Right atrium auricular region (tissue), 2 donors: ENCODE measurements at places on chromosomes 1 and 21. TPM values are rescaled to one million over a fixed set of nuclear protein-coding genes. Genes with fewer than 3 reads are reported as not detected.

Gene RGL1
- 22.7 TPM for total RNA-seq

Gene CLEC20A
- total RNA-seq, result not detected

GRCh38 chr21:34521561-34521960, 9.6 kb upstream of the KCNE1 start:
- DNase-seq, result no peak

- no peak for DNase-seq
Measured at GRCh38 chr1:158105352-158106095, 75.2 kb upstream of the CD1D start.

GRCh38 chr1:70911861-70912260, 135.8 kb downstream of the PTGER3 start:
- no peak for DNase-seq

- DNase-seq, result no peak
Measured at GRCh38 chr1:110188035-110188618, 22.0 kb upstream of the KCNC4 start.

GRCh38 chr1:44798481-44799365, 1.5 kb upstream of the PLK3 start:
- DNase-seq, result no peak

DNA sequence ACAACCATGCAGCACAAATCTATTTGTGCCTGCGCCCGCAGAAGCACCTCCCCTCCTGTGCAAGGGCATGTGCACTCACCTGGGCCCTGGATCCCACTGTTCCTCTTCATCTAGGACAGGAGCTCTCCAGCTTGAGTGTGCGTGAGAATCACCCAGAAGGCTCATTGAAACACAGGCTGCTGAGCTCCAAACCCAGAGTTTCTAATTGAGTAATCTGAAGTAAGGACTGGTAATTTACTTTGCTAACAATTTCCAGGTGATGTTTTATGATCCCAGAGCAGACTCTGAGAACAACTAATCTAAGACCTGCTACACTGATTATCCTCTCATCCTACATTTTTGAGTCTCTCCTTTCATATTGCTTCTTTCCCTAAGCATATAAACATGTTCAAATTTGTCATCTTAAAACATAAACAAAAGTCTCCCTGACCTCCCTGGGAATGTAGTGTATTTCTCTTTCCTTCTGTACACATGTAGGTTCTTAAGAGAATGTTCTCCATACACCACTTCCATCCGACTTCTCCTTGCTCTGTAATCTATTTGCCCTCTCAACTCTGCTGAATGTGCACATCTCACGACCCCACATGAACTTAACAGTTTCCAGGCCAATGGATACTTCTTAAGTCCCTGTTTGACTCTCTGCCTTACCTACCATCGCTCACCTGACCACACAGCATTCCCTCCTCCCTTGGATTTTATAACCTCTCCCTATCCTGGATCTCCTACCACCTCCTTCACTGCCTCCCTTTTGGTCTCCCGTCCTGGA, 522.5 kb downstream of the SMYD3 start:
- no peak for DNase-seq

GRCh38 chr1:85409516-85409915, 55.4 kb downstream of the DDAH1 start:
- DNase-seq, result no peak

DNA sequence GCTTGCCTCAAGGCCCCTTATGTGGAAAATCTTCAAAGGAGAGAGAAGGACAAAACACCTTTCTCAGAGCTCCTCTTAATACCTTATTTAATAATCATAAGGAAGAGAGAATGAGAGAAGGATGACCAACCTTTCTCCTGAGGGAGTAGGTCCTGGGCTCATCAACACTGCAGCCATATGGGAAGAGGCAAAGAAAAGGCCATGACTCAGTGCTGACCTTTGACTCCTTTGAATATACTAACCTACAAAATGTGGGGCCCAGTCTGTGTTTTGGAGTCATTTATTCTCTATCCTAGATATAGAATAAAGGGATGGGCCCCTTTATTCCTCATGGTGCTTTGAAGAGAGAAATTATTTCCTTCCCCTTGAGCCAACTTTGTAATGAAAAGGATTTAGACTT, 38.3 kb downstream of the CAMSAP2 start:
- no peak for DNase-seq
